ENCODE measurements at places on chromosomes 6 and 20.

GRCh38 chr6:168394606-168395005 lies 46.4 kb upstream of the SMOC2 start:
- H3K27me3 ChIP-seq, result no peaks in the 10 kb centered on the region
- H3K27ac ChIP-seq, result no peak overlapping the region
- H3K36me3 ChIP-seq, result no peaks in the 10 kb centered on the region

DNA sequence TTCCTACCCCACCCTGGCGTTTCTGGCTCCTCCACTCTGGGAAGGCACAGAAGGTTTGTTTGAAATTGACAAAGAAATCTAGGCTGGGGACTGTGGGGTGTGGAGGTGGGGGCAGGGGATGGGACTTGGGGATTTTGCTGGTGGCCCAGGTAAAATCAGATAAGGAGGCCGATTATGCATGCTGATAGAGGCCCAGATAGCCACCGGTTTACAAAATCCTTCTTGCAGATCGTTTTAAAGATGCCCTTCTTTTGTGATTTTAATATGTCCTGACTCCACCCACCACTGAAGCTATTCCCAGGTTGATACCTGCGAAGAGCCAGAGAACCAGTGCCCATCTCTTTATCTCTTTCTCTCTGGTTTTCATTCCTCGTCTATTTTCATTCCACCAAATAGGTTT lies 104.9 kb downstream of the TFAP2C start:
- peak; percentile 72 for DNase-seq
- peaks cover 3% of the 10 kb centered on the region for H3K4me1 ChIP-seq
- no peaks in the 10 kb centered on the region for H3K36me3 ChIP-seq

DNA sequence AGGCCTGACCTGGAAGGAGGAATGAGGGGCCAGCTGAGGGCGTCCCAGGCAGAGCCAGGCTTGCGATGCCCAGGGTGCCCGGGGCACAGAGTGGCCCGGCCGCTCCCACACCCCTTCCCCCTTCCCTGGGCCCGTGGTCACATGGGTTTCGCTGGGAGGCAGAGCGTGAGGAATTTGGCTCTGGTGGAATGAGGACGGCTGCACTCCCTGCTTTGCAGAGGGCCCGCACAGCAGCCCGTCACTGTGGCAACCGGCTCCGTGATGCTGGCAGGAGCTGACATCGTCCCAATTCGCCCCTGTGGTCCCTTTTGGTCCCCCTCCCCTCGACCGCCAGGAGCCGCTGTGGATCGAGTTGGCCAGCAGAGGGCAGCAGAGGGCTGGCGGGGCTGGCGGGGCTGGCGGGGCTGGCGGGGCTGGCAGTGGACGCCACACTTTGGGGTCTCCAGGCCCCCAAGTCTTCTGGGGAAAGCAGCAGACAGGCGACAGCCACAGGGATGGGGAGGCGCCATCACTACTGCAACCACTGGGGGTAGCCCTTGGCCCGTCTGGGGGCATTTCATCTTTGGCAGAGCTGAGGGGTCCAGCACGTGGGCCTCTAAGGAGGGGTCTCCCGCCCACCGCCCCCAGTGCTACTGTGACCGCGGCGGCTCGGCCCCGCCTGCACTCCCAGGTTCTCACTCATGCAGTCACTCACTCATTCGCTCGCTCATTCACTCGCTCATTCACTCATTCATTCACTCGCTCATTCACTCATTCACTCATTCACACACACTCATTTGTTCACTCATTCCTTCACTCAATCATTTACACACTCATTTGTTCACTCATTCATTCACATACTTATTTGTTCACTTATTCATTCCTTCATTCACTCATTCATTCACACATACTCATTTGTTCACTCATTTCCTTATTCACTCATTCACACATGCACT lies 49.7 kb upstream of the BHLHE23 start:
- no peak overlapping the region for H3K27ac ChIP-seq
- peak; percentile 94 for DNase-seq
- H3K27me3 ChIP-seq, result peaks cover 10% of the 10 kb centered on the region
- H3K36me3 ChIP-seq, result no peaks in the 10 kb centered on the region

- H3K4me1 ChIP-seq, result peaks cover 10% of the 10 kb centered on the region
- no peak overlapping the region for H3K4me3 ChIP-seq
- no peaks in the 10 kb centered on the region for H3K27me3 ChIP-seq
- DNase-seq, result no peak
- peak overlapping the region; percentile 6 for H3K27ac ChIP-seq
Measured at GRCh38 chr20:48722002-48722731, 105.6 kb downstream of the PREX1 start.

GRCh38 chr6:12481292-12481691 lies 191.1 kb downstream of the EDN1 start:
- H3K4me1 ChIP-seq, result no peaks in the 10 kb centered on the region
- no peak overlapping the region for H3K27ac ChIP-seq
- no peak overlapping the region for H3K4me3 ChIP-seq
- H3K36me3 ChIP-seq, result no peaks in the 10 kb centered on the region
- peaks cover 5% of the 10 kb centered on the region for H3K27me3 ChIP-seq

DNA sequence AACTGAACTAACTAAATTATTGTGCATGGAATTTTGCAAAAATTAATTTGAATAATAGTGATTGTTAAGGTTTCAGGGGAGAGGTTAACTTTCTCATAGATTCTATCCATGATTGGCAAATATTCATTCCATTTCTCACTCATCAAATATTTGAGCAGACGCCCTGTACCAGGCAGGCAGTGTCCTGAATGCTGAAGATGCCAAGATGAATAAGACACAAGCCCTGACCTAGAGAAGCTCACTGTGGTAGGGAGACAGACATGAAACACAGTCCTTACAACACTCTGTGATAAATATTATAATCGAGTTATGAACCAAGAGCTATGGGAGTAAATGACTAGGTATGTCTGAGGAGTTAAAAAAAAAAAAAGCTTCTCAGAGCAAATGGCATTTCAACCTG lies 18.4 kb upstream of the ID4 start:
- no peaks in the 10 kb centered on the region for H3K4me1 ChIP-seq
- no peak overlapping the region for H3K27ac ChIP-seq
- no peak overlapping the region for H3K4me3 ChIP-seq
- no peak for DNase-seq

DNA sequence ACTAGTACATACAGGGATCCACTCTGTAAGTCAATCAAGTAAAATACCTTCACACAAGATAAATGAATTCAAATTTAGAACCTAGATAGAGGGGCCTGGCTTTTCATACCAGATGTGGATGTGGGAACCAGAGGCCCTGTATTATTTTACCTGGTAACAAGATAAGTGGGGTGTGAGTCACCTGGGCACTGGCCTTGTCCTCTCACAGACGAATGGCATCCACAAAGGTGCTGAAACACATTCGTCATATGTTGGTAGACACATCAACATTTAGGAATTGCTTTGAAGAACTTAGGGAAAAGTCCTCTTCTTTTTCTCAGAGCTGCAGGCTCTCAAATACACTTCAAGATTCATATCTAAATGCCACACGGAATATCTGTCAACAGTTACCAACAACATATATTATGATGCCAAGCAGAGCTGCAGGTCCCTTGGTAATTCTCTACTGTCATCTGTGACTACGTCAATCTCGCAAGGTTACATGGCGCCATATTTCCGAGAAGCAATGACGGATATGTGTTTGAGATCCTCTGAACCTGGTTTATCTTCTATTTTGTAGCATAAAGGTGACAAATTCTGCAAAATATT lies 618.6 kb downstream of the EPM2A start:
- H3K4me3 ChIP-seq, result no peak overlapping the region
- DNase-seq, result no peak
- H3K4me1 ChIP-seq, result no peaks in the 10 kb centered on the region
- H3K36me3 ChIP-seq, result no peaks in the 10 kb centered on the region
- H3K27ac ChIP-seq, result no peak overlapping the region

DNA sequence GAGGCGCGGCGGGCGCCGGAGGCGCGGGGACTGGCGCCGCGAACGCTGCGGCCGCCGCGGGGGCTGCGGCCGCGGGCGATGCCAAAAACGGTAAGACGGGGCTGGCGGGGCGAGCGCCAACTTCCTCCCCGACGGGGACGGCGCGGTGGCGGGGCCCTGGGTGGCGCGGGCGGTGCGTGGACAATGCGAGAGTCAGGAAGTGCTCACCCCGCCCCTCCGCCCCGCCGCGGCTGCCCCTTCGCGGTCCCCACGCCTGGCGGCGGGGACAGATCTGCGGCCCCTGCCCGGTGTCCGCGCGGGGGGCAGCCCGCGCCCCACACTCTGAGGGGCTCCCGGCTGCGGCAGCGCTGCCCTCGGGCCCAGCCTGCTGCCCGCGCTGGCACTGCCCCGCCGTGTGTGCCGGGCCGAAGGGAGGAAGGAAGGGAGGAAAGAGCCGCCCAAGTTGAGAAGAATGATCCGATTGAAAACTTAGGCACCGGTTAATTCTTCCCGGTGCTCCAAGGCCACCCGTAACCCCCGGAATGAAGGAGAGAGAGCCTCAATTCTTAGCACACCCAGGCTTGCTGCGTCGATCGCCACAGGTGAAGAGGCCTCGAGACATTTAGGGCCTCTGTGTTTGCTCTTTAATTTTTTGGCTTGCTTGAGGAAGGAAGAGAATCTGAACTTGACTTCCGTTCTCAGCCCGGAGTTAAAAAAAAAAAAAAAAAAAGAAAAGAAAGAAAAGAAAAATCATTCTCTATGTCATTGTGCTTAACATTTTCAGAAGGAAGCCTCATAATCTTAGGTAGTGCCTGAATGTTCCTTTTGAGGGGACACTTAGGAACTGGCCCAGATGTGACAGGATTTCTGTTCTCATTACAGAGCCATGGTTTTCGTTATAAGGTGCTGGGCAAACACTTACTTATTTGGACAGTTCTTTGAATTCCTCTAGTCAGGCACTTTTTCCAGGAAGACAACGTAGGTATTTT lies 982 bp downstream of the HECA start:
- no peaks in the 10 kb centered on the region for H3K27me3 ChIP-seq
- no peaks in the 10 kb centered on the region for H3K36me3 ChIP-seq
- H3K4me1 ChIP-seq, result no peaks in the 10 kb centered on the region
- peak overlapping the region; percentile 82 for H3K4me3 ChIP-seq
- no peak overlapping the region for H3K27ac ChIP-seq

- no peaks in the 10 kb centered on the region for H3K36me3 ChIP-seq
- no peak for DNase-seq
- no peak overlapping the region for H3K4me3 ChIP-seq
Measured at GRCh38 chr6:157713451-157714152, 109.4 kb upstream of the SNX9 start.

DNA sequence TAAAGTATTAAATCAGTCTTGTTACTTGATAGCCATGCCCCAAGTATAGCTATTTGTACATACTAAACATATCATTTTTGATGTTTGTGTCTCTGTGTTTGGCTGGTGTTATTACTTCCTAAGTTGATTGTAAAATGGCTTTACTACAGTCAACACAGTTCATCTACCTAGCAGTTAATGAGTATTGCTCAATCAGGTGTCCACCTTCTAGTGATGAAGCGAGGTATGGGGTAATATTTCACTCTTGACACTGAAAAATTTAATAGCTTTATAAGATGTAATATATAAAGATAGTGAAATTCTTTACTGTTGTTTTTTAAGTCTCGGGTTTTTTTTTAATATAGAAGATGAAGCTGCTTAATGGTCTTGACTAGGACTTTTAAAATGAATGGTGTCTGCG lies 18.9 kb downstream of the TMEM14A start:
- DNase-seq, result no peak
- H3K27me3 ChIP-seq, result no peaks in the 10 kb centered on the region
- no peak overlapping the region for H3K4me3 ChIP-seq
- H3K4me1 ChIP-seq, result peaks cover 2% of the 10 kb centered on the region

All from endodermal cell (in vitro differentiated cells).